ENCODE measurements at places on chromosomes 1 and 21. TPM values are rescaled to one million over a fixed set of nuclear protein-coding genes. Genes with fewer than 3 reads are reported as not detected.

The ACTL8 gene
- not detected for total RNA-seq

The DIO1 gene
- not detected for total RNA-seq

The CIART gene
- 0.44 TPM for total RNA-seq

The NUP210L gene
- 0.09 TPM for total RNA-seq

The USP24 gene
- total RNA-seq, result 42.3 TPM

The HP1BP3 gene
- total RNA-seq, result 295 TPM

The LRIG2 gene
- total RNA-seq, result 13.6 TPM

The GSTM5 gene
- total RNA-seq, result not detected

The TMEM52 gene
- total RNA-seq, result not detected

The BEST4 gene
- total RNA-seq, result 0.79 TPM

The MX1 gene
- 967 TPM for total RNA-seq

The RHEX gene
- total RNA-seq, result not detected

The ADAMTS5 gene
- total RNA-seq, result not detected

The C1orf167 gene
- total RNA-seq, result not detected

The DTL gene
- 97.2 TPM for total RNA-seq

The AGBL4 gene
- total RNA-seq, result not detected

DNA sequence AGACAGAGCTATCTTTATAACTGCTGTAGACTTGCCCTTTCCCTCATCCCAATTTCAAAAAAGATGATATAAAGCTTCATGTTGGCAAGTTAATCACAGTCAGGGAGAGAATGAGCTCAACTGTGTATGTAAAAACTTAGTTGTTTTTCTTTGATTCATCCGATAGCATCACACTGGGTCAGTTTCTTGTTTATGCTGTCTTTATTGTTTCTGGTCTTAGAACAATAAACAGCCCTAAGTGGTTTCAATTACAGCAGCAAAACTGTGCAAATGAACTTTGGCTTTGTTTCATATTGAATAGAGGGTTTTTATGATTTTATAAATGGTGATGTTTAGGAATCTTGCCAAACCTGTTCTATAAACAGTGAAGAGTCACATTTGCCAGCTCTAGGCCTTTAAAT, 423.8 kb upstream of the CXADR start:
- DNase-seq, result no peak

- DNase-seq, result no peak
Measured at GRCh38 chr1:229629261-229629660, 3.2 kb downstream of the URB2 start.

DNA sequence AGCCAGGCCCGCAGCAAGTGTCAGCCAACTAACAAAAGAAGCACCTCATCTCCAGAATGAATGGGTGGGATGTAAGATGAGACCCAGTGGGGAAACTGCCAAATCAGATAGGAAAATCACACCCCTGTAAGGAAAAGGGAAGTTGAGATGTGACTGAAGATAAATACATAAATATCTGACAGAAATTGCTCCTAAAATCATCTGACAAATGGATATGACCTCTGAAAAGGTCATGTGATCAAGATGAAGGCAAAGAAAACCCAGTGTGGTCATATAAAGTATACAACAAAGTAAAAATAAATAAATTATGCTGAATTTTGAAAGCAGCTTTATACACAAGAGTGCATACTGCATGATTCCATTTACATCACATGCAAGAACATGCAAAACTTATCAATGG, 12.7 kb downstream of the SIPA1L2 start:
- no peak for DNase-seq

GRCh38 chr1:104945406-104945805, 1195.7 kb downstream of the AMY1C start:
- DNase-seq, result no peak

DNA sequence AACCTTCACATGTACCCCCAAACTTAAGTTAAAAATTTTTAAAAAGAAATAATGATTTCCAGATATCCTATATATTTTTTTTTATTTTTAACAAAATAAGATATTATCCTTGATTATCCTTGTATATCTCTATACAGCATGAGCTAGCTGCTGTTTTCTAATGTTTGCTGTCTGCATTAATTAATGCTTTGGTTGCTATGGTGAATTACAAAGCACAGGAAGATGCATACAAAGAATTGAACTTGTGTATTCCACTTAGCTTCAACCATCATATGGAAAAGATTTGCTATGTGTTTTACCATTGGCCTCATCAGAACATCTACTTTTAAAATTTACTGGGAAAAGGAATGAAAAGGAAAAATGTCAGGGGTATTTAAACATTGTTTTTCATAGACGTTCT, 35.4 kb downstream of the VPS45 start:
- no peak for DNase-seq

DNA sequence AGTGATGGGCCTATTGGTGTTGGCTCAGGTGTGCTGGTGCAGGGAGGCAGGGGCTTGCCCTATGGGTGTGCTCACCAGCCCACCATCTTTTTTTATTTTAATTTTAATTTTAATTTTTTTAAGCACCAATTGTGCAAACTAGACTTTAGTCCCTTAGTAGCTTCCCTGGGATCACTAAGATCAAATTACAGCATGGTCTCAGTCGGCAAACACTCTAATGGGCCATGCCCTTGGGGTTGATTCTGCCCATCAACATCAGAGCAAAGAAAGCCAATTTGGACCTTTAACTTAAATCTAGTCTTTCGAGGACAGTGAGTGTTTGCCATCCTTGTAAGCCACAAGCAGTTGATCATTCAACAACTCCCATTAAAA, 64.7 kb upstream of the KCNE2 start:
- no peak for DNase-seq

GRCh38 chr1:106406114-106406513, 650.4 kb upstream of the PRMT6 start:
- no peak for DNase-seq

DNA sequence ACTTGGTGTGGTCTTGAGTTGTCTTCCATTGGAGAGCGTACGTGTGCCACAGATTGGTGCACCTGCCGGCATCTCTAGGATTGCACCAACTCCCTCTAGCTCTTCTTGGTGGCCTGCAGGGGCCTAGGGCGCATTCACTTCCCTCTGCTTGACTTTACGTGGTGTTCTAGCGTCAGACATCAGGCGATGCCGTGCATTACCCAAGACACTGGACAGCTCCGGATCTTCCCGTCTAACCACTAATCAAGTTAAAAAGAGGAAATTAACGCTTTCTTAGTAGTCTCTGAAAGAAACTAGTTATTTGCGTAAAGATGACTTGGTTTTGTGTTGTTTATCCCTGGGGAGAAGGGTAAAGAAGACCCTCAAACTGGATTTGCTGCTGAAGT, 510 bp upstream of the IL10RB start:
- DNase-seq, result no peak

DNA sequence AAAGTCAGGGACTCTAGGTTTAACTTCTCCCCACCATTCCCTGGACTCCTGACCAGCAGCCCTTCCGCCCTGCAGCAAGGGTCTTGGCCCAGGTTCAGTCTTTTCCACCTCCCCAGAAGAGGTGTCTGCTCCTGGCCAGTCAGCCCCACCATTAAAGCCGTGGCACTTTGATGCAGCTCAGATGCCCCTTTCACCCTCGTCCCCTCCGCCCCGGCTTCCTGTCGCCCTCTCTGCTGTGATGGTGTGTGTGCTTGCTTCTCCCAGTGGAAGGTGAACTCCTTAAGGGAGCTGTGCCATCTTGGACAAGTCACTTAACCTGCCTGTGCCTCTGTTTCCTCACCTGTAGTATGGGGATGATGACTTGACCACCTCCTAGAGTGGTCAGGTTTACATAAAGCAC, 17.8 kb upstream of the TTC4 start:
- no peak for DNase-seq

GRCh38 chr1:161021165-161021969, 415 bp upstream of the F11R start:
- peak; percentile 90 for DNase-seq

GRCh38 chr1:68181165-68181556, 51.2 kb downstream of the WLS start:
- DNase-seq, result no peak

GRCh38 chr1:186670297-186671135, 9.7 kb downstream of the PTGS2 start:
- no peak for DNase-seq

GRCh38 chr1:160755911-160756848, 17.1 kb downstream of the SLAMF7 start:
- peak; percentile 84 for DNase-seq

- DNase-seq, result no peak
Measured at GRCh38 chr1:177024623-177025022, 139.9 kb downstream of the ASTN1 start.

DNA sequence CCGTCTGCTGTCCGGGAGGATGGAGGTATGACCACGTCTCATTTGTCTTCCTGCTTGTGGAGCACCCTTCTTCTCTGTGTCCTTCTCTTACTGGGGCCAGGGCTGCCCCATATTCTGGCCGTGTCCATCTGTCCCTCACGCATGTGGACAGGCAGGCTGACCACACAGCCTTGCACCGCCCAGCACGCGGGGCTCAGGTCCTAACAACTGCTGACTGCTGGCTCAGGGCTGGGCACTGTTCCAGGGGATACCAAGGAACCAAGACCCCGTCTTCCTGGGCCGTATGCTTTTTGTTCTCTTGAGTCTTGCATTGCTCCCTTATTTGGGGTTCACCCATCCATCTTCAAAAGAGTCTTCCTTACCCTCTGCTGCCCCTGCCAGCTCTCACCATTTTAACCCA, 17.5 kb upstream of the SPSB1 start:
- no peak for DNase-seq

DNA sequence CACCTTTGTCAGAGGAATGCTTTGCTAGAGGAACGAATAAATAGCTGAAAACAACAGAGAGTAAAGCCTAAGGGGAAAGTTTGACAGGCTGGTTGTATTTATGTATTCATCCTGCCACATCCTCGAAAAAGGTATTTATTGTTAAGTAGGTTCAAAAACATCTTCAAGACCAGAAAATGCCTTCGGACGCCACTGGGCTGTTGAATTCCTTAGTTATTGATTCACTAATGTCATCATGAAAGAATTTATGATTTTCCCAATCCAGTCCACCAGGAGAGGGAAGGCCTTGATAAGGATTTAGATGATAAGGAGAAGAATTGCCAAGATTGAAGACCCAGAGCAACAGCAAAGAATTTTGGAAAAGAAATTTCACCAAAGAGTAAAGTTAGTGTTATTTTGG, 35.2 kb upstream of the MAB21L3 start:
- no peak for DNase-seq

DNA sequence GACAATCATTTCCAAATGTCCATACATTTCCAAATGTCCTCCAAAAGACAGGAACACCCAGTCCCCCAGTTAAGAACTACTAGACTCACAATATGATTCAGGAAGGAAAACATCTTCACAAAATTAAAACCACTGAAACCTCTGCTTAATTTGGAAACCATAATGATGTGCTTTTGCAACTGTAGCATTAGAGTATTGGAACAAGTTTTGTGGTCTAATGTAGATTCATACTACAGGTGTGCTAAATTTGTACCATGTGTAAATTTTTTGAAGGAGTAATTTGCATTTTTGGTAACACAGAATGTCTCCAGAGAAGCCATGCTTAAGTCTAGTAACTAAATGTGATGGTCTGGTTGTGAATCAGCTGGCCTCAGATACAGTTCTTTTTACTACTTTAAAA, 129.6 kb downstream of the DPYD start:
- no peak for DNase-seq

GRCh38 chr1:37323486-37324377, 150.6 kb upstream of the ZC3H12A start:
- DNase-seq, result peak; percentile 43

DNA sequence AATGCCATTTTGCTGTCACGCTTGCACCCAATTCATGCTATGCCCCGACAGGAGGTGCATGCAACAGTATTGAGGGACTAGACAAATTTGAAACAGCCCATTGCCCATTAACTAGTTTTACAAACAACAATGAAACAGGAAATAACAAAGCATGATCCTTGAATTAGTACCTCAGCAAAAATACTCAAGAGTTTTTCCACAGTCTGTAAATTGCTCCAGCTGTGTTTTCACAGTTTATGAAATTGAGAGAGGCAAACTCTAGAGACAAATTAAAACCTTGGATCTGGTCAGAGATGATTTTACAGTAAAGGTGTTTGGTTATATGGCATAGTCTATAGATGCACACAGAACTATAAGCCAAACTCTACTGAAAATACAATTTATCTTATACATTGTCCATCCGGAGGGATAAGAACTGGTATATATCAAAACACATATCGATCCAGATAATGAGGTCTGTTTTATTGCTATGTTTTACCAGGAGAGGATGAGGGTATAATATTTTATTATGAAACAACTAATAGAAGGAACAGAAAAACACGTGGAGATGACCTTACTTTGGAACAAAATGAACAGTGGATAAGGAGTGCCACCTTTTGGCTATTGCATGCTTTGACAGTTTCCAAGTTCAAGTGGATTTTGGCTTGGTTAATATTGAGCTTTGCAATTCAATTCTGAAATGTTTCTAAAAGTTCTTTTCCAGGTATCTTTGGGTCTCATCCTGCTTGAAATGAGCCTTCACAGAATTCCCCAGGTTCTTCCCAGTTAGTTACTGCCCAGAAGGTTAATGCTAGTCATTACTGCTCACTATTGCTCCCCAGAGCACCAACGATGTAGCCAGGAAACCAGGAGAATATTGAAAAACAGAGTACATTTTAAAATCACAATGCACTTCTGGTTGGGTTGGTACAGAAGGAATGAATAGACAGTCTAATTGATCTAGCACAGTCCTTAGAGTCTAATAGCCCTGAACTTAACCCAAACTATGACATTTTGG, 45.7 kb downstream of the ZC3H11B start:
- no peak for DNase-seq

DNA sequence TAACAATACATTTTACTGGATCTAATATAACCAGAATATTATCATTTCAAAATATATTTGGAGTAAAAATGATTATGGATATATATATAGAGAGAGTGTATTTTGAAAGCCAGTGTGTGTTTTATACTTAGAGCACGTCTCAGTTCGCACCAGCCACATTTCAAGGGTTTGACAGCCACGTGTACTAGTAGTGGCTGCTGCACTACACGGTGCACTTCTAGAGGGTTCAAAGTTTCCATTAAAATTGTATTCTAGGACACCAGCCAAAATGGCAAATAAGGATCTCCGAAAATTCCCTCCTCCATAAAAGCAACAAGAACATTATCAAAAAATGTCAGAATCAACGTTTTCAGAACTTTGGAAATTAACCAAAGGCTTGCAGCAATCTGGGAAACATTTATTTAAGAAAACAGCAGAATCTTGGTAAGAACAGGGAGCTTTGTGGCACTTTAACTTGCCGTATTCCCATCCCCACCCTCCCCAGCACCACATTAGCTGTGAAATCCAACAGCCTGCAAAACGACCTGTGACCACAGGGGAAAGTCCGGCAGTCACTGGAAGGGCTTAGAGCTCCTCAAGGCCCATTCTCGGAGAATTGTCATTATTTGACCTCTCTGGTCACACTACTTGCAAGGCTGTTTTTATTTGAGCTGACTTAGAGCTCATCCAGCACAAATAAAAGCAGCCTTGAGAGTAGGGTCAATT, 33.5 kb upstream of the MRPS6 start:
- DNase-seq, result no peak

GRCh38 chr1:41312991-41313645, 48.1 kb upstream of the FOXO6 start:
- peak; percentile 11 for DNase-seq

All from activated CD8-positive, alpha-beta memory T cell treated with anti-CD3 and anti-CD28 coated beads, Interleukin-2, amount 10 ng/mL, durations not matched to agents 7 days and 5 days (primary cell).